ENCODE measurements at places on chromosomes 12 and 14.
A peak's percentile ranks its signal among the peaks of the same experiment; 100 is the strongest.

GRCh38 chr12:124577986-124578385 is 10.6 kb upstream of the NCOR2 start:
- DNase-seq, result no peak

DNA sequence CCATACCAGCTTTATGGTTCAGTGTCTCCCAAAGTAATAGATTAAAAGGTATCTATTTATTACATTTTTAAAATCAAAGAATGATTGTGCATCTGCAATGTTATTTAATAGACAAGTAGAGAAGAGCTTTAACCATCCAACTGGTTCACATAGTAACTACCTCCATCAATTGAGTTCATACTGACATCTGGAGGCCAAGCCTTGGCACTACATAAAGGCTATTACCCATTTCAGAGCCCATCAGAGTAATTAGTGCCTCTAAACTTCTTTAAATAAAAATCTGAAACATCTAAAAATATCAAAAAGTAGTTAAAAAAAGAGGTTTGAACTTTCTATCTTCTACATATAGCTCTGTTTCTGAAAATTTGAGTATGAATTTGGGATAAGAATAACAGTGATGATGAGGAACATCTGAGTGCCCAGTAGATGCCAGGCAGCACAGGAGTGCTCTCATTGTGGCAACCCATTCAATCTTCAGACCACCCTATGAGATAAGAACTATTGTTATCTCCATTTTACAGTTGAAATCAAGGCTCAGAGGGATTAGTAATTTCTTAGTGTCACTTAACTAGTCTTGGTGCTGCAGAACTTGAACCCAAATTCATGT is 132.9 kb upstream of the DAAM1 start:
- peak; percentile 63 for DNase-seq

DNA sequence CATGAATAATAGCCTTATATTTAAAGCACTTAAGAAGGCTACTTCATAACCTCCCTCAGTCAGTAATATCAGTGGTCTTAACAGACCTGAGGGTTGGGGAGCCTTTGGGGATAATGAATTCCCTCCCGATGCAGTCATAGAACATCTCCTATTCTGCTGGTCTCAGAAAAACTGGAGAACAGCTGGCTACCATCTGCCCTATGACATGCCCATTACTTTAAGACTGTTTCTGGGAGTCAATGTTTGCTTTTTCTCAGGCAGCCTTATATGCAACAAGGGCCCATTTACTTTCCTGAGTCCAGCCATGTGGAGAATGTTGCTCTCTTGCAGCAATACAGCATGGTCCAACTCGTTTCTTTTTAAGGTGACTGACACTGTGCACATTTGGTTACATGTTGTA is 161.7 kb upstream of the PARP11 start:
- DNase-seq, result no peak

GRCh38 chr14:75427126-75427481 is 718 bp upstream of the JDP2 start:
- no peak for DNase-seq

- DNase-seq, result no peak
These were observed 46.4 kb downstream of the EMP1 start for GRCh38 chr12:13242936-13243335.

- peak; percentile 51 for DNase-seq
These were observed 982.0 kb upstream of the TMEM132C start for GRCh38 chr12:127284870-127285431.

- no peak for DNase-seq
These were observed 994.4 kb upstream of the SEL1L start for GRCh38 chr14:82528016-82528415.

DNA sequence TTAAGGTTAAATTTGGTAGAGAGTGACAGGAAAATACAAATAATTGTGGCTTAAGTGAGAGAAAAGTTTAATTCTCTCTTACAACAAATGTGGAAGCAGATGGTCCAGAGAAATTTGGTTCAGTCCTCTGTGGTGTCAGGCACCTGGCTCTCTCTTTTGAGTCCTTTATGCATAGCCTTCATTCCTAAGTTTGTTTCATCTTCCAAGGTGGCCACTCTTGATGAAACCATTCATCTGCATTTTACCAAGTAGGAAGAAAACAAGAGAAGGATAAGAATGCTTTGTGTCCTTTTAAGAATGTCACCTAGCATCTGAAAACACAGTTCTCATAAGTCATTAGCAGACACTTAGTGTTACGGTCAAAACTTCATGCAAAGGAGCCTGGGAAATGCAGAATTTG is 442.5 kb downstream of the CCER1 start:
- no peak for DNase-seq

GRCh38 chr12:101931498-101932326 is 54.3 kb downstream of the DRAM1 start:
- DNase-seq, result no peak

- peak; percentile 99 for DNase-seq
These were observed 17.0 kb downstream of the ANO6 start for GRCh38 chr12:45232756-45233372.

GRCh38 chr14:105497671-105498429 is 6.8 kb downstream of the TEDC1 start:
- DNase-seq, result no peak

DNA sequence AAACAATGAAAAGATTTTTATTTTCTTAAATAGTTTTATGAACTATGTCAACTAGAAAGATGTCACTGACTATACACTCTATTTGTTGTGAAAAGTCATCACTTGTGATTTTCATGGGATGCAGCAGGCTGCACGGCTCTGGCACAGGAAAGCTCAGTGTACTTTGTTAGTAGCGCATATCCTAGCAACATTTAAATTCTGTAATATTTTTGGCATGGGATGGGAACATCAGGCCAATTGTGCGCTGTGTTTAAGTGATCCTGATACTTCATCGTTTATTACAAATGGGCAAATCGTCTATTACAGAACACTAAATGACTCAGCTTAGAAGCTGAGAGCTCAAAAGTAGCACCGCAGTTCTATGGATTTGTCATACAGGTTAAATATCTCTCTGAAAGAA is 60.7 kb upstream of the SAV1 start:
- DNase-seq, result no peak

DNA sequence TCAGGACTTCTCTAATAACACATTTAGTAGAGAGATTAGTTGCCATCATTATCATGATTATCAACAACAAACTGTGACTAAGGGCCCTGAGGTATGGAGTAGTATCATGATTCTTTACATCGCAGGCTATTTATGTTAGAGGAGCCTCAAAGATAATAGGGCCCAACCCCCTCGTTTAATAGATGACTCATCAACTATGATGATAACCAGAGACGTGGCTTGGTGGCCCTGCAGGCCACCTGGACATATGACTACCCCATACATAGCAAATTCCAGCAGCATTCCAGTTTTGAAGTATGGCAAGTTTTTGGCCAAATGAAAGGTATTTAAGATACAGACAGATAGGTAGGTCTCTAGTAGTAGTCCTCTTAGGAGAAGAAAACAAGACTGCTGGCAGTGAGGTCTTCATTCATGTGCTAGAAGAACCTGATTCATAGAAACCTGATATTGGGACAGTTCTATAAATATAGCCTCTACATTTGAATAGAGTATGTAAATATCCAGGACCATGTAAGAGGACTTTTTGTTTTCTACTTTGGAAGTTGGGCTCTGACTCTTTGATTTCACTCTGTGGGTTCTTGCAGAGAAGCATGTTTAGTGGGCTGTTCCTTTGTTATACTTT is 5.6 kb downstream of the RIC8B start:
- DNase-seq, result peak; percentile 31

- no peak for DNase-seq
These were observed 77.0 kb upstream of the MED13L start for GRCh38 chr12:116354534-116354933.

DNA sequence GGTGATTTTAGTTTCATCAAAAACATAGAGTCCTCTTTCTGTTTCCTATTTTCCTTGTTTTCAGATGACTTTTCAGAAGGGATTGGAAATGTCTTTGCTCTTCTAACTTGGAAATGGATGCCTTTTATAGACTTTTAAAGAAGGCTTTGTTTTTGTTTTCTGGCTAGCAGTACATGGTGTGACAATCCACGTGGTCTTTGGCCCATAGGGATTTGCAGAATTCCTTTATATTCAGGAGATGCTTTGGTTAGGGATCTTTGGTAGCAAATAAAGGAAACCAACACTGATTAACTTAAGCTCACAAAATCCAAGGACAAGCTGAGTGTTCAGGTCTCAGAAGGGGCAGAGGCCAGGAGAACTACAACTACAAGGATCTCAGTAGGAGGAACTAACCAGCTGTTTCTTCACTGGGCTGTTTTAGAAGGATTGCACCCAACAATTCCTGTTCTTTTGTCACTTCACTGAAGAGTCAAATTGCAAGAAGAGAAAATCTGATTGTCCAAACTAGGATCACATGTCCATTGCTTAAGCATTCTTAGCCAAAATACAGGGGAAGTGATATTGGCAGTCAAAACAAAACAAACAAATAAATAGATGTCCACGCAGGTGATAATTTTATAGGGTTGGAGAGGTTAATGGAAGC is 58.6 kb upstream of the MANSC4 start:
- no peak for DNase-seq

DNA sequence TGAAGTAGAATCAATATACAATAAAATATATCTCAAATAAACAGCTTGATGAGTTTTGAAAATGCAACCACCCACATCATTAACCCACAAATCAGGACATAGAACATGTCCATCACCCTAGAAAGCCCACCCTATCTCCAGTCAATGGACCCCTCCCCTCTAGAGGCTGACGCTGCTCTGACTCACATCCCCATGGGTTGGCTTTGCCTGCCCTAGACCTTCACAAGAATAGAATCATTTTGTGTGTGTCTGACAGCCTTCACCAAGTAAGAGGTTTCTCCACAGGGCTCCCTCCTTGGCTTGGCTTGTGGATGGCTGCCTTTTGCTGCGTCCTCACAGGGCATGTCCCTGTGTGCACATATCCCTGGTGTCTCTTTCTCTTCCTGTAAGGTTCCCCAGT is 250.2 kb upstream of the RTL1 start:
- no peak for DNase-seq

- DNase-seq, result no peak
These were observed 144.6 kb downstream of the TPH2 start for GRCh38 chr12:72082986-72083820.

DNA sequence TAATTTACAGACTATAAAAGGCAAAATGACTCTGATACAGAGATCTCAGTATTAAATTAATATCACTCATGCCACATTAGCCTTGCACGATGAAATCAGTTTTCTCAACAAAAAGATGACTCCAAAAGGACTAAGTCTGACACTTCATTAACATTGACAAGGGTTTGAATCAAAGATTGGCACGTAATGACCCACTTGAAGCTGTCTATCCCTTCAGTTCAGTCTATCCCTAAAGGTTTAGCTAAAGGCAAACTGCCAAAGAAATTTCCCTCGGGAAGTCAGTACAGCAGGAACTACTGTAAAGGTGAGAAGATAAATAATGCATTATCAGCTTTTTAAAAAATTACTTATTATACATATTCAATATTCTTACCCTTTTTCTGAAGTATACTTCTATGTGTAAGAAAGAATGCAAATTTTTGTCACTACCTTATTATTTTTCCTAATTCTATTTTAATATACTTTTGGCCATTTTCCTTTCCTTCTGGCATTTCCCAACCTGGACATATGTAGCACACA is 127.1 kb downstream of the NELL2 start:
- no peak for DNase-seq

DNA sequence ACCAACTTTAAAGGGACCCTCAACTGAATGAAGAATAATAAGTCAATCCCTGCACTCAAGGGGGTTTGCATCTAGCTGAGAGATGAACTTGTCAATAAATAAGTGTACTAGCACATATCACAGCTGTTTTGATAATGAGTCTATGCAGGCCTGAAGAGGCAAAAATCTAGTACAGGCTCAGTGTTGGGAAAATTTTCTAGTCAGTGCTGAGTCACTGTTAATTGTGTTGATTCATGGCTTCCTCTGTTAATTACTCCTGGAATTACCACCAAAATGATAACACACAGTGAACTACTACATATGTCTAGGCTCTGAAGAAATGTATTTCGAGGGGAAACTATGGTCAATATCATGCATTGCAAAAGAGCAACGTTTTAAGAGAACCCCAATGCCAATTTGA is 18.9 kb downstream of the SNRPF start:
- DNase-seq, result no peak

DNA sequence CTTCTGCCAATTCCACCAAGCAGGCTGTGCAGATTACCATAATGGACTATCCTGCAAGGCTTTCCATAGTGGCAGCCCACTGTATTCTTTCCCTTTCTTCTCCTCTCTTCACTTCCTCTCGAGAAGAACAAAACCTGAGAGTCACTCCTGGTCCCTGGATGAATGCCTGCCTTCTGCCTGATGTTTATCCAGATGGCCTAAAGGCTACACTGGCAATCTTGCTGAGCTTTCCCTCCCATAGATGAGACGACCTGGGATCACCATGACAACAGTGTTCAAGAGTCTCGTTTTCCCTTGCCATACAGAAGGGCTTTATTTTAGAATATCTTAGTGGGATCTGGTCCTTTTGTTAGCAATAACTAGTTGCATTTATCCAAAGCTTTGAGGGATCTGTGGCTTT is 142.3 kb downstream of the RTN1 start:
- no peak for DNase-seq

DNA sequence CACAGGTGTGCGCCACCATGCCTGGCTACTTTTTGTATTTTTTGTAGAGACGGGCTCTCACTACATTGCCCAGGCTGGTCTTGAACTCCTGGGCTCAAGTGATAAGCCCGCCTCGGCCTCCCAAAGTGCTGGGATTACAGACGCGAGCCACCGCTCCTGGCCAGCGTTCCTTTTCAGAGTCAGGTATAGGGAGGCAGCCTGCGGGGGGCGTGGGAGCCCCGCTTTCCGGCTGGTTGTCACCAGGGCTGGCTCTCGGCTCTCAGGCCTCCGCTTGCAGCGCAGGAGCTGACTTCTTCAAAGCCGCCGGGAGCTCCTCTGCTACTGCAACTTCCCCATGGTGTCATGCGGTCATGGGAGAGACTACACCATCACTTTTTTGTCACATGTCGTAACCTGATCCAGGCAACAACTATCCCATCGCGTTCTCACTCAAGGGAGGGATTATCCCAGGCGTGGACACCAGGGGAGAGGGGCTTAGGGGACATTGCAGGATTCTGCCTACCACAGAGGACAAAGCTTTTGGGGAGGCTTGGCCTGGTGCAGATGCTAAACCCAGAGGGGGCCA is 129.4 kb downstream of the SCARB1 start:
- DNase-seq, result peak; percentile 54

GRCh38 chr12:40788276-40788675 is 96.0 kb downstream of the CNTN1 start:
- DNase-seq, result no peak

DNA sequence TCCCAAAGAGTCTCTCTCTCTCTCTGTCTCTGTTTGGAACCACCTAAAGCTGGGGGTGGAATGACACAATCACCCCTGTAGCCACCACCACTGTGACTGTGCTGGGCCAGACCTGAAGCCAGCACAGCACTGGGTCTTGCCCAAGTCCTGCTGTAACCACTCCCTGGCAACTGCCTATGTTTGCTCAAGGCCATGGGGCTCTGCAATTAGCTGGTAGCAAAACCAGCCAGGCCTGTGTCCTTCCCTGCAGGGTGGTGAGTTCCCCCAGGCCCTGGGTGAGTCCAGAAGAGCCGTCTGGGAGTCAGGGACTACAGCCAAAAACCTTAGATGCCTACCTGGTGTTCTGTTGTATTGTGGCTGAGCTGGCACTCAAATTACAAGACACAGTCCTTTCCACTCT is 50.8 kb downstream of the DGLUCY start:
- DNase-seq, result no peak

Data from iris pigment epithelial cell (primary cell).